Endothelial cell of umbilical vein (primary cell): ENCODE measurements at places on chromosomes 4 and X. TPM values are rescaled to one million over a fixed set of nuclear protein-coding genes. Genes with fewer than 3 reads are reported as not detected.
A peak's percentile ranks its signal among the peaks of the same experiment; 100 is the strongest.

Gene GUCY1B1
- 4.7 and 7.0 TPM in 2 replicates for total RNA-seq

- H3K4me3 ChIP-seq = no peak overlapping the region
- peaks cover 10% of the 10 kb centered on the region for H3K4me1 ChIP-seq
- DNase-seq = no peak
These were observed 2.0 kb downstream of the C4orf51 start for GRCh38 chr4:145681956-145682355.

- H3K27ac ChIP-seq = no peak overlapping the region
- H3K4me1 ChIP-seq = peaks cover 22% of the 10 kb centered on the region
- H3K27me3 ChIP-seq = peaks cover 9% of the 10 kb centered on the region
- H3K36me3 ChIP-seq = no peaks in the 10 kb centered on the region
- DNase-seq = no peak
- H3K4me3 ChIP-seq = no peak overlapping the region
These were observed 39.1 kb downstream of the PDGFRA start for GRCh38 chr4:54268151-54268550.

DNA sequence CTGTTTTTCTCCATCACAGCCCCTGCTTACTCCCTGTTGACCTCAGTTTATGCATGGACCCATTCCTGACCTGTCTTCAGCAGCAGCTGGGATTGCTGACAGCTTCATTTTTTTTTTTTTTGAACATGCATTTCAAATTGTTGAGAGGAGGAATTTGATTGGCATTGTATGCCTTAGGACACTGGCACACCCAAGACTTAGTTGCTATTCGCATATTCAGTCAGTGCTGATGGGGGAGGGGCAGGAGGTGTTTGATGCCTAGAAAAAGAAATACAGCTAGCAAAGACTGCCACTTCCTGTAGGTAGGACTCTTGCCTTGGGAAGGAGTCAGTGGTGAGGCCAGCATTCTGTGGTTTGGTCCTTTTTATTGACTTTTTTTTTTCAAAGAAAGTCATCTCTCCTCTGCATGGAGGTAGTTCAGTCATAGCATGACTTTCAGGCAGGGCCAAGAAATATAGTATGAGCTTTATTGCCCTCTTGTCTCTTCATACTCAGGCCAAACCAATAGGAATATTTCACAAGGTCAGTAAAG is 33.6 kb upstream of the XK start:
- H3K4me1 ChIP-seq = no peaks in the 10 kb centered on the region
- no peak overlapping the region for H3K27ac ChIP-seq
- H3K4me3 ChIP-seq = no peak overlapping the region
- DNase-seq = no peak
- no peaks in the 10 kb centered on the region for H3K36me3 ChIP-seq

DNA sequence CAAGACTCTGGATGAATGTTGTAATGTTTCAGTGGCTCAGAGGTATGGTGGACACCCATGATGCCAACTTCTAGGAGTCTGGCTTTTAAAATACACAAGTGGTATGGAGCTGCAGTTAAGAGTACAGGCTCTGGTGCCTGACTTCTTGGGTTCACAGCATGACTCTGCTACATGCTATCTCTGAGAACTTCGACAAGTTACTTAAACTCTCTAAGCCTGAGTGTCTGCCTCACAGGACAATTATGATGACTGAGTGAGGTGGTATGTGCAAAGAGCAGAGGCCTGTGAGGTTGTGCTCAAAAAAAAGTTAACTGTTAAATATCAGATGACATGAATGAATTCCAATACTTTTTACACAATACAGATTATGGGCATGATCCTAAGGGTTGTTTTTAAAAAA is 90.9 kb upstream of the SRD5A3 start:
- H3K4me1 ChIP-seq = peaks cover 36% of the 10 kb centered on the region
- no peak overlapping the region for H3K4me3 ChIP-seq
- DNase-seq = no peak
- H3K27ac ChIP-seq = no peak overlapping the region

DNA sequence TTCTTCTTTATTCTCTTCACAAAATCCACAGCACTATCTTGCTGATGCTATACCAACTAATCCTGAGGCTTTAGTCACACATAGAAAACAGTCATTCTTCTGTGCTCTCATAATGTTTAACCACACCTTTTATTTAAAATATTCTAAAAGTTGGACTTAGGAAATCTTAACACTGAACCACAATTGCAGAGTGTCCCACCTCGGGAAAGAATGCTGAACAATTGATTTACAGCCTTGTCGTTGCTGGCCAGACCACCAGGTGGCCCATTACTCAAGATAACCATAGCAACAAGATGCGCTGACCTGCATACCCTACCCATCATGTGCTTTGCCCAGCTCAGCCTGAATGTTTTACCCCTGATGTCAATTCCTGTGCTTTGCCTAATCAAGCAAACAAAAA is 100.8 kb downstream of the ARSJ start:
- H3K4me1 ChIP-seq = peaks cover 16% of the 10 kb centered on the region
- H3K27me3 ChIP-seq = no peaks in the 10 kb centered on the region
- H3K27ac ChIP-seq = no peak overlapping the region
- no peaks in the 10 kb centered on the region for H3K36me3 ChIP-seq

- peak overlapping the region; percentile 97 for H3K4me3 ChIP-seq
- H3K27me3 ChIP-seq = no peaks in the 10 kb centered on the region
- H3K27ac ChIP-seq = peak overlapping the region; percentile 92
- H3K4me1 ChIP-seq = peaks cover 18% of the 10 kb centered on the region
- DNase-seq = peak; percentile 73
These were observed 2.0 kb downstream of the ARSJ start for GRCh38 chr4:113977526-113977855.

Gene CFAP99
- 0.12 TPM in 1 of 2 replicates, not detected in the other for total RNA-seq

Gene RIBC1
- 0.42 and 0.86 TPM in 2 replicates for total RNA-seq

DNA sequence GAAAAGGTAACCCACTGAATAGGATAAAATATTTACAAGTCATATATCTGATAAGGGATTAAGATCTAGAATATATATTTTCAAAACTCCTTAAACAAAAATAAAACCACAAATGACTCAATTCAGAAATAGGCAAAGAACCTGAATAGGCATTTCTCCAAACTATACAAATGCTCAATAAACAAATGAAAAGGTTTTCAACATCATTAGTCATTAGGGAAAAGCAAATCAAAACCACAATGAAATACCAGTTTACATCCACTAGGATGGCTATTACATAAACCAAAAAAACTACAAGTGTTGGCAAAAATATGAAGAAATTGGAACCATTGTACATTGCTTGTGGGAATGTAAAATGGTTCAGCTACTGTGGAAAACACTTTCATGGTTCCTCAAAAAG is 167.0 kb upstream of the GALNT7 start:
- H3K27ac ChIP-seq = no peak overlapping the region
- no peaks in the 10 kb centered on the region for H3K36me3 ChIP-seq
- H3K4me1 ChIP-seq = peaks cover 4% of the 10 kb centered on the region
- no peak overlapping the region for H3K4me3 ChIP-seq
- no peak for DNase-seq

Gene IL1RAPL2
- total RNA-seq = not detected in 2 replicates

Gene TEX13B
- not detected in 2 replicates for total RNA-seq

Gene WNK3
- total RNA-seq = 2.6 and 2.7 TPM in 2 replicates

DNA sequence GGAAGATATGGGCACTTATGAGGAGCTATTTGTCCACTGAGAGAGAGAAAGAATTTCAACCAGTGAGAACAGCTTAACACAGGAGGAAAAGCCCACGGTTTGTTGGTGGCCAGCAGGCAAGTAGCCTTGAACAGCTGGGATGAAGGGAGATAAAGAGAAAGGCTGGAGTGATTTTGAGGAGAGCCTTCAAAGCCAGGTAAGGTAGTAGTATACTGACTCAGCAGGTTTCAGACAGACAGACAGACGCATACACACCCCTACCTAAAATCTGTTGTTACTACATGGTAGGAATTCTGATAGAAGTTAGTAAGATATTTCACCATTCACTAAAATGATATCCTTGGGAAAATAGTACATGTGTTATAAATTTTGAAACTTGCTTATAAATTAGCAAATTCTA is 60.5 kb downstream of the SEC24D start:
- H3K4me1 ChIP-seq = peaks cover 33% of the 10 kb centered on the region
- H3K27me3 ChIP-seq = no peaks in the 10 kb centered on the region
- no peak overlapping the region for H3K4me3 ChIP-seq
- peaks cover 9% of the 10 kb centered on the region for H3K36me3 ChIP-seq
- no peak for DNase-seq
- peak overlapping the region; percentile 35 for H3K27ac ChIP-seq

DNA sequence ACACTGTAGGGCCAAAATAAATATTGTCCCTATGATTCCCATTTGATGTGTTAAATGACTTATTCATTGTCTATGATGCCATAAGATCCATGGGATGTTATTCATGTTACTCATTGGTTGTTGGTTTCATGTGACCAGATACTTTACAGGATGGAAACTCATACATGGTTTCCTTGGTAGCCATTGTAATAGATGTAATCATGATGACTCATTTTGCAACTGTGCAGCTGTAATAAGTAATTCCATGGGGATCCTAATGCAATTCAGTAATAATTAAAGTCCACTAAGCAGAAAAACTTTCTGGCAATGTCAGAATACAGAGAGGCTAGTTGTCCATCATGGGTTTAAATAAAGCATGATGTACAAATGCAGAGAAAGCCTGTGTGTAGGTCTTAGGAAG is 389.7 kb upstream of the NR3C2 start:
- H3K36me3 ChIP-seq = no peaks in the 10 kb centered on the region
- H3K4me1 ChIP-seq = peaks cover 40% of the 10 kb centered on the region
- peak; percentile 95 for DNase-seq
- H3K4me3 ChIP-seq = no peak overlapping the region
- no peaks in the 10 kb centered on the region for H3K27me3 ChIP-seq

DNA sequence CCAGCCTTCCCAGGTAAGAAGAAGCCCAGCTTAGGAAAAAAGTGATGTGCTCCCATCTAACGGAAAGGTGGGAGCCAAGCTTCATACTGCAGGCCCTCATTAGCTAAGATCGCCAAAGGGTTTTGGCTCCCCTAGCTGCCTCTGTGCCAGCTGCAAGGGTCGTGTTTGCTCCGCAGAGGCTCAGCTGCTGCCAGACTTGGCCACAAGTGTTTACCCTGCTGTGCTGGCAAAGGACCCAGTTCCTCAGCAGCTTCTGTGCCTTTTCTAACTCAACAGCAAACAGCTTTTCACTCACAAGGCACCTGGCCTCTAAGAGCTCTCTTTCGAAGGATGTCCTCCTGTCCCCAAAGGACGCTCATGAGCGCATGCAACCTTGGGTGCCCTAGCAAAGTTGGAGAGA is 12.2 kb upstream of the VMA21 start:
- H3K36me3 ChIP-seq = no peaks in the 10 kb centered on the region
- no peaks in the 10 kb centered on the region for H3K27me3 ChIP-seq
- no peak for DNase-seq
- no peak overlapping the region for H3K27ac ChIP-seq

Gene JAKMIP1
- not detected in 2 replicates for total RNA-seq

Gene SYTL5
- not detected in 2 replicates for total RNA-seq

Gene AIFM1
- total RNA-seq = 29.7 and 30.6 TPM in 2 replicates
